ENCODE measurements at places on chromosomes 1 and 21. TPM values are rescaled to one million over a fixed set of nuclear protein-coding genes. Genes with fewer than 3 reads are reported as not detected.

DNA sequence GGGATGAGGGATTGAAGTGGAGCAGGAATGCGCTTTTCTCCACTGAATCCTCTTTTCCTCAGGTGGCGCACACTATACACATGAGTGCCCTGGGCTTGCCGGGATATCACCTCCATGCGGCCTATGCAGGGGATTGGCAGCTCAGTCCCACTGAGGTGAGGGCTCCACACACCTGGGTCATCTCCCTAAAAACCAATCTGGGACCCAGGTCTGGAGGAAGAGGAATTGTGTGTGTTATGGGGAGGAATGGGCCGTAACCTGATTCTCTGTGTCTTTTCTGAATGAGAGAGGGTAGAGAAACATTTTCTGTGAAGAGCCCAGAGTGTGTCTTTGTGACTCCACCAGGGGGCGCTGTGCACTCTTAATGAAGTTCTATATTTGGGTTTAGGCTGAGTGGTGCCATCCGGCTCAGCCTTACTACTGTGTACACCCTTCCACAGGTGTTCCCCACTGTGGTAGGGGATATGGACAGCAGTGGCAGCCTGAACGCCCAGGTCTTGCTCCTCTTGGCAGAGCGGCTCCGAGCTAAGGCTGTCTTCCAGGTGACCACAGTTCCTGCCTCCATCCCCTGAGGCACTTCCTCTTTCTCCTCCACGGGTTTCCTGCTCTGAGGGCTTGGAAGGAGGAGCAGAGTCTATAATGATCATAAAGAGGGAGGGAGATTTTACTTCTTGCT lies 1.5 kb downstream of the TOMM40L start:
- peaks cover 24% of the 10 kb centered on the region for H3K36me3 ChIP-seq
- H3K27me3 ChIP-seq = no peaks in the 10 kb centered on the region
- peak overlapping the region; percentile 59 for H3K4me3 ChIP-seq
- peaks cover 10% of the 10 kb centered on the region for H3K4me1 ChIP-seq
- H3K27ac ChIP-seq = peak overlapping the region; percentile 87

GRCh38 chr1:30919025-30919881 lies 10.7 kb upstream of the SDC3 start:
- H3K27ac ChIP-seq = no peak overlapping the region
- no peaks in the 10 kb centered on the region for H3K4me1 ChIP-seq
- no peaks in the 10 kb centered on the region for H3K36me3 ChIP-seq
- DNase-seq = peak; percentile 29
- H3K27me3 ChIP-seq = no peaks in the 10 kb centered on the region

GRCh38 chr1:176051902-176052518 lies 155.1 kb downstream of the COP1 start:
- H3K4me1 ChIP-seq = no peaks in the 10 kb centered on the region
- H3K36me3 ChIP-seq = no peaks in the 10 kb centered on the region
- DNase-seq = no peak
- no peak overlapping the region for H3K27ac ChIP-seq
- H3K27me3 ChIP-seq = no peaks in the 10 kb centered on the region

DNA sequence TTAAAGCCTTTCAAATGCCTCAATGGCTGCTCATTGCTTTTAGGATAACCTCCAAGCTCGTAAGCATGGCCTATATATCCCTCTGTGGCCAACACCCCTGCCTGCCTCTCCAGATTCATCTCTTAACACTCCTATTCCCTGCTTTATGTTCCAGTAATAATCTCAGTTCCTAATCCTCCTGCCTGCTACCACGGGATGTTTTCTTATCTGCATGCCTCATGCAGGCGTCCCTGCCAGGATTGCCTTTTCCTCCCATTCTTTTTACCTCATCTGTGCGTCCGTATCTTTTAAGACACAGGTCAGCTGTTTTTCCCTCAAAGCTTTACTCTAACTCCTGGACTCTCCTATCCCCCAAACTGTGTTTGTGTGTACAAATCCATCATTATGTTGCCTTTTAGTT lies 36.1 kb downstream of the ZBTB40 start:
- no peak overlapping the region for H3K27ac ChIP-seq
- peaks cover 7% of the 10 kb centered on the region for H3K4me1 ChIP-seq

DNA sequence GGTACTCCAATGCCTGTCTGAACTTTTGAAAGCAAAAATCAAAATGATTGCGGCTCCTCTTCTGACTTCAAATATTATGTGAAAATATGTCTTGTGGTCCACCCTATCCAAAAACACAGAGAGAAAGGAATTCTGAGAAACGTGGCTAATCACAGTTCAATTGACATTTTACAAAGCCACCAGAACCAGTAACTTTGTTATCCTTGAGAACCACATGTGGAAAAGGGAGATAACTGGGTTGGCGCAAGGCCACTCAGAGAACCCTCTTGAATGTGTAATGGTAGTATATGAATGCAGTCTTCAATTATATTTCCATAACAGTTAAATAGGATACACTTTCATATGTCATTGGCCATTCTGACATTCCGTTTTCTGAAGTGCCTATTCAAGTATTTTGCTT lies 1030.0 kb upstream of the TMPRSS15 start:
- H3K4me3 ChIP-seq = no peak overlapping the region
- no peaks in the 10 kb centered on the region for H3K36me3 ChIP-seq
- peak; percentile 47 for DNase-seq
- H3K27me3 ChIP-seq = no peaks in the 10 kb centered on the region

The CLCA4 gene
- total RNA-seq = not detected

DNA sequence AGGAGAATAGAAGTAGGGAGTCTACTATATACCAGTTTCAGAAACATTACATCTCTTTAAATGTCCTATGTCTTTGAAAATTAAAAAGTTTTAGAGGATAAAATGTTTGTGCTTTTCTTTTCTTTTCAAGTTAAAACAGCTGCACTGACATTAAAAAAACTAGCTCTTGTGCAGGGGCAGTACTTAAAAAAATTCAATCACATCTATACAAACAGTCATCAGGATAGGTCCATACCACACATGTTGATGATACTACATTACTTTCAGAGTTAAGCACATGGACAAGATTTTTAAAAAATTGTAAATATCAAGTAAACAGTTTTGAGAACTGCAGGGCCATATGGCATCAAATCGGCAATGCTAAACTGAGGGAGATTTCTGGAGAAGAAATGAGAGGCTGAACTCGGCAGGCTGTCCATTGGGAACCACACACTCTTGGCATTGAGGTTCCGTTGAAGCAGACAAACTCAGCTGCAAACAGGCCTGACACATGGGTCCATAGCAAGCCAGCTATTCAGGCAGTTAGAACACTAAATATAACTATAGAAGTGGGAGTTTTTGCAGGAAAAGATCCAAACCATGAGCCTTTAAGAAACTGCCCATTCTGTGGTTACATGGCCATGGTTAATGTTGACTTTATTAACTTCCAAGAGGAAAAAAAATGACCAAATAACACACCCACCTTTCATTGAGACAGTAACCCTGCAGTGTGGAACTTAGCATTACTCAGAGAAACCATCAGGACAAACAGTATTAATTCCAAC lies 84.5 kb upstream of the BCL10 start:
- H3K27me3 ChIP-seq = no peaks in the 10 kb centered on the region
- no peak for DNase-seq
- peaks cover 18% of the 10 kb centered on the region for H3K4me1 ChIP-seq
- H3K36me3 ChIP-seq = no peaks in the 10 kb centered on the region
- H3K27ac ChIP-seq = no peak overlapping the region

DNA sequence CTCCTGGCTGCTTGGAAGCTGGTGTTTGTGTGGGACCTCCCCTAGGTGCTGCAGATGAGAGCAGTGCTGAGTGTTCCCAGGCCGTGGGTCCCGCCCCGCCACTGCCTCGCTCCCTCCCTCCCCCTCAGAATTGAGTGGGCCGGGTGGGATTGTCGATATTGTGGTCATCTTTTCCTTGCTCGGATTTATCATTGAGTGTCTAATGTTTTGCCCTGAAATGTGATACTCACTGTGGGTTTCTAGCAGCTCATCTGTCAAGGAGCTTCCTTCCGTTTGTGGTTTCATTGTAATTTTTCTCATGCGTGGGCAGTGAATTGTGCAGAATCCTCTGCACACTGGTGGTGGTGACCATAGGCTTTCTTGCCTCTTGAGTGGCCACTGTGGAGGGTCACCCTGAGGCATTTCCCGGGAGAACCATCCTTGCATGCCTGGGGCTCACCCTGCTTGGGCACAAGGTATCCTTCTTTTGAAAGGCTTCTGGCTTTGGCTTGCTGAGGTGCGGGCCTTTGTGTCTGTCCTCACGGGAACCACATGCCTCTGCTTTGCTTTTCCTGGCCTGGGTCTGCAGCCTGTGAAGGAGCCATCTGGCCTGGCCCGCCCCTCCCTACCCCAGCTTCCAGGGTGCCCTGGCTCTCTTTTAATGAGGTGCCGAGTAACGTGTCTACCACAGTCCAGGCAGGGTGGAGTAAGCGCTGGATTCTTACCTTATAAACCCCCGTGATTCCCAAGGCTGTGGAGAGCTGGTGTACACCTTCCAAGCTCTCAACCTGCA lies 25.6 kb downstream of the SLX9 start:
- no peak overlapping the region for H3K27ac ChIP-seq
- H3K27me3 ChIP-seq = no peaks in the 10 kb centered on the region
- no peak for DNase-seq
- H3K4me1 ChIP-seq = peaks cover 8% of the 10 kb centered on the region

The FAM72C gene
- total RNA-seq = 12.2 TPM

The C1QB gene
- total RNA-seq = 112 TPM

GRCh38 chr1:53332833-53333232 lies 5.0 kb upstream of the LRP8 start:
- no peaks in the 10 kb centered on the region for H3K36me3 ChIP-seq
- no peaks in the 10 kb centered on the region for H3K4me1 ChIP-seq
- DNase-seq = no peak
- H3K27me3 ChIP-seq = no peaks in the 10 kb centered on the region

The NEGR1 gene
- 0.14 TPM for total RNA-seq

- H3K36me3 ChIP-seq = peaks cover 14% of the 10 kb centered on the region
- no peak for DNase-seq
- H3K27me3 ChIP-seq = no peaks in the 10 kb centered on the region
- no peaks in the 10 kb centered on the region for H3K4me1 ChIP-seq
These were observed 30.1 kb downstream of the TNFRSF1B start for GRCh38 chr1:12196641-12197482.

DNA sequence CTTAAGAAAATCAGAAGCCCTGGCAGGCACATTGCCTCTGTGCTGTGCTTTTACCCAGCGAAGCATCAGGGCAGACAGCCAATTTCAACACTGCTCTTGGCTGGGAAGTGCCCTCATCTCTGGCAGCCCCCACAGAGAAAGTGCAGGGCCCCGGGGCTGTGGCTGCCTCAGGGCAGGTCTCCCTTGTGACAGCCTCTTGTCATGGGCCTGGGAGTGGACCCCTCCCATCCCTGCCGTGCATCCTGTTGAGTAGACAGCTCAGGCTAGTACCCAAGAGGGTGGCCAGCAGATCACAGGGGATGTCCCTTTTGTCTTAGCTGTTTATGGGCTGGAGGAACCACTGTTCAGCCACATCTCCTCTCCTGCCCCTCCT lies 23.3 kb downstream of the TTC34 start:
- no peak overlapping the region for H3K4me3 ChIP-seq
- no peaks in the 10 kb centered on the region for H3K4me1 ChIP-seq
- H3K27ac ChIP-seq = no peak overlapping the region
- H3K27me3 ChIP-seq = no peaks in the 10 kb centered on the region

The SRM gene
- total RNA-seq = 13.6 TPM

DNA sequence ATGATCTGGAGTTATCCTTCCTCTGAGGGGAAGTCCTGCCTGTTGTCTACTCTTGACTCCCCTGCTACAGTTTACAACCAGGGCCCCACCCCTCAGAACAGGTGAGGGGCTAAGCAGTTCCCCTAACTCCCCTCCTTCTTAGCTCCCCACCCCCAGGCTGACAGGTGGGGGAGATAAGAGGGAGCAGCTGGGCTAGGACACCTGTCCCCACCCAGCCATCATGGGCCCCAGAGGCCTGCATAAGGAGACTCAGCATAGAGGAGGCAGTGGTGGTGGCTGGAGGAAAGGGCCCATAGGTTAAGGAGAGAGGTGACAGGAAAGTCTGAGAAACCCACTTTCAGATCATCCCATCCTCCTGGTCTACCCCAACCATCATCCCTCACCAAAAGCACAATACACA lies 6.8 kb downstream of the MEF2D start:
- no peak overlapping the region for H3K27ac ChIP-seq
- H3K4me1 ChIP-seq = peaks cover 91% of the 10 kb centered on the region
- no peak for DNase-seq
- no peak overlapping the region for H3K4me3 ChIP-seq
- H3K36me3 ChIP-seq = no peaks in the 10 kb centered on the region
- H3K27me3 ChIP-seq = no peaks in the 10 kb centered on the region

- peaks cover 9% of the 10 kb centered on the region for H3K4me1 ChIP-seq
- DNase-seq = no peak
- no peaks in the 10 kb centered on the region for H3K27me3 ChIP-seq
- no peak overlapping the region for H3K27ac ChIP-seq
These were observed 141.8 kb downstream of the HIVEP3 start for GRCh38 chr1:41776891-41777441.

The RER1 gene
- total RNA-seq = 43.5 TPM

The OR2L13 gene
- not detected for total RNA-seq

The CFAP74 gene
- not detected for total RNA-seq

The C1orf105 gene
- total RNA-seq = not detected

DNA sequence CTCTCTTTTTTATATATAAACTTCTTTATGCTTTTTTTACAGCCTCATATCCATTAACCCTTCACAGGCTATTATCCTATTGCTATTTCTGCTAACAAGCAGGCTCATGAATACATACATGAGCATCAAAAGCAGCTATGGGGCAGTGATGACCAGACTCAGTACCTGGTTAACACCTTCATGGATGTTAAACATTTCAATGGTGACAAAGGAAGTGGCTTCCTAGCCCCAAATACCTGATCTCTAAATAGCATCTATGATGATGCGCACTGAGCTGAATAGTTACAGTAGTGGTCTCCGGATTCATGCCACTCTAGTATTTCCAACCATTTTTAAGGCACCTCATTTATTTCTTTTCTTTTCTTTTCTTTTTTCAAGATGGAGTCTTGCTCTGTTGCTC lies 101.1 kb downstream of the TM2D1 start:
- no peaks in the 10 kb centered on the region for H3K36me3 ChIP-seq
- no peak overlapping the region for H3K4me3 ChIP-seq
- H3K27me3 ChIP-seq = no peaks in the 10 kb centered on the region

DNA sequence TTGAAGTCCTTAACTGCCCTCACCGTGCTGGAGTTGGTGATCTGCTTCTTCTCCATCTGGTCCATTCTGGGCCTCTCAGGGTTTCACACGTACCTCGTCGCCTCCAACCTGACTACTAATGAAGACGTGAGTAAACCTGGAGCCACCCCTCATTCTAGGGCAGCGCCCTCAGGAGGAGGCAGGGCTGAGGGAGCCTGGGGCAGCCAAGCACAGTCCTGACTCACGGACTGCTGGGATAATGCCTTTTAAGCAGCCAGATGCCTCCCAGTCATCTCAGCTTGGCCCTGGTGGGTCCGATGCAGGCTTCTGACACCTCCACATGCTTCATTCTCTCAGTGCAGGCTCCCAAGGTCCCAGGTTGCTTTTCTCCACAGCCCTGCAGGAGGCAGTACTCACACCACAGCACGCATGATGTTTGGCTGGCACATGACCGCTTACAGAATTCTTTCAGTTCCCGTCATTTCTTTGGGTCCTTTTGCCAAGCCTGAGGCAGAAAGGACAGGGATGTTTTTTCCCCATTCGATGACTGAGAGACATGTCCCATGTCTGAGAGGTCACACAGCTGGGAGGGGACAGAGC lies 11.8 kb upstream of the SFN start:
- DNase-seq = no peak
- H3K27ac ChIP-seq = no peak overlapping the region
- no peaks in the 10 kb centered on the region for H3K27me3 ChIP-seq
- H3K4me3 ChIP-seq = no peak overlapping the region

- H3K4me3 ChIP-seq = no peak overlapping the region
- no peak overlapping the region for H3K27ac ChIP-seq
- no peaks in the 10 kb centered on the region for H3K36me3 ChIP-seq
These were observed 7.6 kb downstream of the DNMT3L start for GRCh38 chr21:44253832-44254710.

The MROH9 gene
- total RNA-seq = not detected

The CHIA gene
- total RNA-seq = not detected

Data from liver (tissue), 10 donors.